ENCODE measurements at places on chromosomes 11 and 22.
A peak's percentile ranks its signal among the peaks of the same experiment; 100 is the strongest.

- DNase-seq: no peak
Observed at GRCh38 chr11:119094816-119095065, 6.9 kb downstream of the DPAGT1 start.

DNA sequence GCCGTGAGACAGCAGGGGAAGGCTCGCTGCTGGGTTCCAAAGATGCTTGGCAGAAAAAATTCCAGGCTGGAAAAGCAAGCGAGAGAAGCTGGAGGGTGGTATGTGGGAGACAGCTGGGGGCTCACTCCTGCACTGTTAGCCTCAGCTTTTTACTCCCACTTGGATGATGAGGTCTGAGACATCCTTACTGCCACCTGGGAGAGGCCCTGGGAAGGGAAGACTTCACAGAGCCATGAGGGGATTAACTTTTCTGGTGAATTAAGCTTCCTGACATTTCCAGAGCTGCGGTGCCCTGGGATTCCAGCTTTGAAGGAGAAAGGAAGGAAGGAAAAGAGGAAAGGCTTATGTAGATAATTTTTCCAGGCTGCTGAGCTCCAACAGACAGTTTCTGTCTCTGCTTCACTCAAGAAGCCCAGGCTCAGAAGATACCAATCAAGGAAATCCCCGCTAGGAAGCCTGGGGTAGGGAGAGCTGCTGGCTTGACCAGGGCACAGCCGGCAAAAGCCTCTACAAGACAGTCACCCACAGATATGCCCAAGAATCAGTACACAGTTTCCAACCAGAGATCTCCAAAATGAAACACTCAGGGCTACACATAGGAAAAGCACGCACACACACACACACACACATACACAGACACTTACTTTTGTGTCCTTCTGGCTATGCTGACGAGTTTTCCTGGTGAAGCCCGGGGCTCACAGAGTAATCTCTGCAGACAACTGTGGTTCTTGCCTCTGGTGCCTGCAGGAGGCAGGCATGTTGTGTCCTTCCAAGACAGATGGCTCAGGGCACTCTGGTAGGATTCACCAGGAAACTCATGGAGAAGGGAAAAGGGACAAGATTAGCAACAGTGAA is 907 bp downstream of the MCHR1 start:
- no peak for DNase-seq

- DNase-seq: no peak
Observed at GRCh38 chr22:39808081-39808480, 85.5 kb downstream of the ENTHD1 start.

DNA sequence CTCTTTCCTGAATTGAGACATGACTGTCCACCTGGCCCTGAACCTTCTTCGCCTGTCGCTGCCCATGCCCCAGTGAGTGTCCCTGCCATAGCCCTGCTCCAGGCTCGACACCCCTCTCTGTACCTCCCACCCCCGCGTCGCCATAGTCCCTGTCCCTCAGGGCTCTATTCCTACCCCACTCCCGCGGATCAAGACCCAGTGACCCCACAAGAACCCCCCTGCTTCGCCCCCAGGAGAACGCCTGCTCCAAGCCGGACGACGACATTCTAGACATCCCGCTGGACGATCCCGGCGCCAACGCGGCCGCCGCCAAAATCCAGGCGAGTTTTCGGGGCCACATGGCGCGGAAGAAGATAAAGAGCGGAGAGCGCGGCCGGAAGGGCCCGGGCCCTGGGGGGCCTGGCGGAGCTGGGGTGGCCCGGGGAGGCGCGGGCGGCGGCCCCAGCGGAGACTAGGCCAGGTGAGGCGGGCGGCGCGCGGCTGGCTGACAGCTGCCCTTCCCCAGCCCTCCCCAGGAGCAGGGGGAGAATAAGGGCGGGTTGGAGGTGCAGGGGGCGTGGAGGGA is 5.6 kb downstream of the NRGN start:
- DNase-seq: no peak

- peak; percentile 42 for DNase-seq
Observed at GRCh38 chr22:33726294-33726734, 194.0 kb downstream of the LARGE1 start.

DNA sequence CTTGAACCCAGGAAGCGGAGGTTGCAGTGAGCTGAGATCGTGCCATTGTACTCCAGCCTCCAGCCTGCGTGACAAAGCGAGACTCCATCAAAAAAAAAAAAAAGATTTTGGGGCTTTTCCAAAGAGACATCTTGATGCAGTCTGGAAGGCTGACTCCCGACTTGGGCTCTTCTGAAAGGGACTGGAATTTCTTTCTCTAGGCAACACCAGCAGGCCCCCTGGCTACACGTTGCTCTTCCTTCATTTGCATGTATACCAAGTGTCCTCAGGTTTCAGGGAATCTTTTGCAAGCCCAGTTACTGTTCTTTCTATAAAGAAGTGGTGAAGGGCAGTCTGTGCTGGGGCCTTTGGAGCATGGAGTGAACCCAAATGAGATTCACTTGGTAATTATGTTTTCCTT is 211.0 kb downstream of the GRIK4 start:
- DNase-seq: no peak

GRCh38 chr11:31825838-31826484 is 14.8 kb upstream of the PAX6 start:
- DNase-seq: no peak

- peak; percentile 88 for DNase-seq
Observed at GRCh38 chr11:47407746-47408590, at the start of gene SLC39A13. Gene SLC39A13 (plus strand): TSS chr11:47408590. CDS start chr11:47410095, 1,505 bp downstream.

DNA sequence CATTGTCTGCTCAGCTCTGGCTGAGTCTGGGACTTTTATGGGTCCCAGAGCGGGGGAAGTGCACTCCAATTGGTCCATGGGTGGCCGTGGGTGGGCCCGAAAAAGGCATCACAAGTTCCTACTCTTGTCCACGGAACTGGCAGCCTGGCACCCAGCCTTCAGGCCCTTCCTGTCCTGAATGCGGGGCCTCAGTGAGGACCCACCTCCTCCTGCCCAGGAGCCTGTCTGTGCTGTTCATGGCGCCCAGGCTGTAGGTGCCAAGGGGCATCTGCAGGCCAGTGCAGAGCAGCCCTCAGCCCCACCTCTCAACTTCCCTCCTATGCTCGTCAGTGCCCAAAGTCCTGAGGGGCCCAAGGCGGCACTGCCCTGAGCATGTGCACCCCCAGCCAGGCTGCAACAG is 411.7 kb upstream of the KIRREL3 start:
- DNase-seq: no peak

DNA sequence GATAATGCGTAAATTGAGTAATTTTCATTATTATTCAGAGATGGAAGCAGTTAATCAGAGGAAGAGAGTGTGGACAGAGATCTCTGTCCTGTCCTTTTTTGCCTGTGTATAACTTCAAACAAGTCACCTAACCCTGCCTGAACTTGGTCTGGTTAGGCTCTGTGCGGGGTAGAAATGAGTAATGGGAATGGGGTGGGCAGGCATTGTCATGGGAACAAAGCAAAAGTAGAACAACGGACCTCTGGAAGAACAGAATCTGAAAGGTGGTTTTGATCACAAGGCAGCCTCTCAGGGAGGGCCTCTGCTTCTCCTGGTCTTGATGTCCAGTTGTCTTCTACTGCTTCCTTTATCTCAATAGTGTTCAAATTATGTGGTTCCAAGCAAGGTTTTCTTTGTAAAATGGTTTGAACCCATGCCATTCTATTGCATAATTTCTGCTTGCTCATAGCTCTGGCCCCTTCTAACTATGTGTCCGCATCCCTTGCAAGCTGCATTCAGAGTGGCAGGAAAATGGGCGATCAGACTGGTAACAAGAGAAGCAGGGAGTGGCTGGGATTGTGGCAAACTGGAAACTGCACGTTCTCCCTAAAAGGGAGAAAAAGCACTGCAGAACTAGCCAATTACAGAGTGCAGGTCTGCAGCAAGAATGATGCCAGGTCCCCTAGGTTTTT is 76.1 kb downstream of the PRR5L start:
- no peak for DNase-seq

- peak; percentile 49 for DNase-seq
Observed at GRCh38 chr11:13343931-13344717, 66.5 kb downstream of the BMAL1 start.

GRCh38 chr11:108790501-108791299 is 125.8 kb downstream of the DDX10 start:
- no peak for DNase-seq

DNA sequence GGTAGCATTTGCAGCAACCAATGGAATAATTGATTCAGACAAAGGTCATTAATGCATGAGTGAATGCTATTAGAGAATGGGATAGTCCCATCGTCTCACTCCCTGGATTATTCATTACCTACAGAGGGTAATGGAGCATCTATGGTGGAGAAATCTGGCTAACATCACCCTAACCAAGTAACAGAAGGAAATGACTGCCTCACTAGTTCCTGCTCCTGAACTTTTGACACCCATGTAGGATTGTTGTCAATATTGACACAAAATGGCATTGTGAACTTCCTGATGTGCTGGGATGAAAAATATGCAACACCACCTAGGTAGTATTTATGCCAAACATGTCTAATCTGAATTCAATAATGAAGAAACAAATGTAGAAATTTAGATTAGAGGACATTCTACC is 44.0 kb upstream of the KIRREL3 start:
- DNase-seq: no peak

GRCh38 chr11:15334766-15335165 is 220.0 kb downstream of the INSC start:
- no peak for DNase-seq

DNA sequence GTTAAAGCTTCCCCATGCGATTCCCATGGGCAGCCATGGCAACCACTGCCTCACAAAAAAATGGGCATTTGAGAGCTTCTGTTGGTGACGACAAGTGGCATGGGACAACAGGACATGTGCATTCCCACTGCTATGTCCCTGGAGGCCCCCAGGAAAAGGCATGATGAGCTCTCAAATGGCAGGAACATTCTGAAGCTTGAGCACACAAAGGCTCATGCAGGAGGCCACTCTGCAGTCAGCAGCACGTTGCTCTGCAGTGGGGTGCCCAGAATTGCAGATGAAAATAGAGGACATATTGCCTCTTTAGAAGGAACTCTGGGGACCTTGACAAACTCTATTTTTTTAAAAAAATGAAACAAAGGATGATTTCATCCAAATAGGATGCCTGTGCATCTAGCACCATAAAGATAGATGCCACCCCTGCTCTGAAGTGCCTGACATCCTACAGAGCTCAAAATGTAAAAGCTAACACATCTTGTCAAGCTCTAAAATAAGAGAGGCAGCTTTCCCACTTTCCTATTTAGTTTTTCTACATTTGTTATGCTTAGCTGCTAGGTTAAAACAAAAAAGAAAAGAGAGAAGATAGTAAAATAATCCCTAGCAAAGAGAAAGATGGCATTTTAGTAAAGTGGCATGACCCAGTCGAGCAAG is 277.6 kb upstream of the ZC3H12C start:
- DNase-seq: no peak

GRCh38 chr22:44326491-44326885 is 13.7 kb upstream of the SHISAL1 start:
- DNase-seq: no peak

- DNase-seq: no peak
Observed at GRCh38 chr11:43245466-43245865, 66.3 kb upstream of the API5 start.

- DNase-seq: no peak
Observed at GRCh38 chr22:44529827-44530523, 31.9 kb upstream of the RTL6 start.
